Stomach (tissue), 19 donors: ENCODE measurements at places on chromosomes 6 and 20. TPM values are rescaled to one million over a fixed set of nuclear protein-coding genes. Genes with fewer than 3 reads are reported as not detected.

DNA sequence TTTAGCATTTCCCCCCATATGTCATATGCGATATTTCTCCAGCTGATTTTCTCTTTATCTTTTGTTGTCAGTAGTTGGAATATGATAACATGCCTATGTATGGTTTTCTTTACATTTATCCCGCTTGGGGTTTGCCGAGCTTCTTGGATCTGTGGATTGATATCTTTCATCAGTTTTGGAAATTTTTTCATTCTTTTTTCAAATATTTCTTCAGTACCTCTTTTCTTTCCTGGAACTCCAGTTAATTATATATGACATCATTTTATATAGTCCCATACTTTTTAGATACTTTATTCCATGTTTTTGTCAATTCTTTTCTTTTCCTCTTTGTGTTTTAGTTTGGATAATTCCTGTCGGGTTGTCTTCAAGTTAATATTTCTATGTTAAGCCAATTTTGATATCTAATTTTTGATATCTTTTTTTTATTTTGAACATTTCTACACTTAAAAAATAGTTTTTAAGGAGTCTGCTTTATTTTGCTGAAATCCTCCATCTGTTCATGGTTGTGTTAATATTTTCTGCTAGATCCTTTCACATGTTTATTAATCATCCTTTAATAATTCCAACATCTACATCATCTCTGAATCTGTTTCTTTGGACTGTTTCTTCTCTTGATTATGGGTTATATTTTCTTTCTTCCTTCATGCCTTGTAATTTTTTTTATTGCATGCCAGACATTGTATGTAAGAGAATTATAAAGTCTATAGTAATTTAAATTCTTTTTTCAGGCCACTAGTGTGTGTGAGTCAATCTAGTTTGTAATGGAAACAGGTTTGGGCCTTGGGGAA lies 9.5 kb downstream of the ZDHHC14 start:
- peaks cover 19% of the 10 kb centered on the region for H3K4me1 ChIP-seq
- H3K4me3 ChIP-seq: no peak overlapping the region
- DNase-seq: no peak

GRCh38 chr20:57664476-57664875 lies 44.2 kb upstream of the ZBP1 start:
- H3K4me3 ChIP-seq: no peak overlapping the region
- DNase-seq: no peak
- H3K27me3 ChIP-seq: no peaks in the 10 kb centered on the region
- H3K36me3 ChIP-seq: no peaks in the 10 kb centered on the region
- no peaks in the 10 kb centered on the region for H3K4me1 ChIP-seq

DNA sequence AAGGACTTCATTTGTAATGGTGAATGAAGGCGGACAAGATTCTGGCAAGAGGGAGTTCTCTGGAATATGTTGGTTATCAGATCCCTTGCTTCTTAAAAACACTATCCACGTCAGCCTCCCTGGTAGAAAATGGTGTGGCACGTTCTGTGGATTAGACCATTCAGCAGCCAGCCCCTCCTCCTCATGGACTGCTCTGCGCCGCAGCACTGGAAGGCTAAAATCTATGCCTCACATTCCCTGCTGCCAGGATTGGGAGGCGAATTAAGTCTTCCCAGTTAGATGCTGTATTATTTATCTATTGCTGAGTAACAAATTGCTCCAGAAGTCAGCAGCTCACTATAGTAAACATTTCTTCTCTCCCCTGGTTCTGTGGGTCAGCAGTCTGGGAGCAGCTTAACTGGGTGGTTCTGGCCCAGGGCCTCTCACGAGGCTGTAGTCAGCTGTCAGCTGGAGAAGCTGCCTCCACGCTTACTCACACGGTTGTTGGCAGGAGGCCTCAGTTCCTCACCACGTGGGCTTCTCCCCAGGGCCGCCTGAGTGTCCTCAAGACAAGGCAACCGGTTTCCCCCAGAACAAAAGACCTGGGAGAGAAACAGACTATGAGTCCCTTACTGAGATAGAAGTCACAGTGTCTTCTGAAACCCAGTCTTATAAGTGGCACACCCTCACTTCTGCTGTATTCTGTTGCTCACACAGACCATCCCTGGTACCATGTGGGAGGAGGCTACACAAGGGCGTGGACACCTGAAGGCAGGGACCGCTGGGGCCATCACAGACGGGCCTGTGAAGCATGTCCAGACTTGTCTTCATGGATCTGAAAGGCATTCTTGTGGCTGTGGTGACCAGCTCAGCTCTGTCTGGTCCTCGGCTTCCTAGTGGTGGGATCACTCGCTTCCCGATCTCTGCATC lies 101.0 kb downstream of the NRN1 start:
- no peaks in the 10 kb centered on the region for H3K27me3 ChIP-seq
- no peaks in the 10 kb centered on the region for H3K36me3 ChIP-seq
- no peak overlapping the region for H3K27ac ChIP-seq
- peak; percentile 36 for DNase-seq
- no peak overlapping the region for H3K4me3 ChIP-seq
- peaks cover 10% of the 10 kb centered on the region for H3K4me1 ChIP-seq

The TNXB gene
- total RNA-seq: 71.0 TPM
